ENCODE measurements at places on chromosomes 12 and 14.

GRCh38 chr12:1859643-1860042 lies 39.3 kb downstream of the LRTM2 start:
- peak; percentile 16 for DNase-seq

DNA sequence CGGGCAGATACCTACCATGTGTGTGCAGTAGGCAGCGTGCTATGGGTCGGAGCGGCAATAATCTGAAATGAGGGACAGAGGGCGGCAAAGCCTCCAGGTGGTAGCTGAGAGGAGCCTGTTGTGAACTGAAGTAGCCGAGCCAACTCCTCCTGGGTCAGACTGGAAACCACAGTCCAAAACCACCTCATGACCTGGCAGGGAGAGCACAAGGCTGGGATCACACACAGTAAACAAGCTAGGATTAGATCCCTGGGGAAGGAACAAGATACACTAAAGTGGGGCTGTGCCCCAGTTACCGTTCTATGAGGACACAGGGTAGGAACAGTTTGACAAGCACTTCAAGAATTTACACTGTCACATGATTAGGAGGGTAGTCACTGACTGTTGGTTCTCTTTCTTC lies 49.0 kb downstream of the AREL1 start:
- DNase-seq: no peak

DNA sequence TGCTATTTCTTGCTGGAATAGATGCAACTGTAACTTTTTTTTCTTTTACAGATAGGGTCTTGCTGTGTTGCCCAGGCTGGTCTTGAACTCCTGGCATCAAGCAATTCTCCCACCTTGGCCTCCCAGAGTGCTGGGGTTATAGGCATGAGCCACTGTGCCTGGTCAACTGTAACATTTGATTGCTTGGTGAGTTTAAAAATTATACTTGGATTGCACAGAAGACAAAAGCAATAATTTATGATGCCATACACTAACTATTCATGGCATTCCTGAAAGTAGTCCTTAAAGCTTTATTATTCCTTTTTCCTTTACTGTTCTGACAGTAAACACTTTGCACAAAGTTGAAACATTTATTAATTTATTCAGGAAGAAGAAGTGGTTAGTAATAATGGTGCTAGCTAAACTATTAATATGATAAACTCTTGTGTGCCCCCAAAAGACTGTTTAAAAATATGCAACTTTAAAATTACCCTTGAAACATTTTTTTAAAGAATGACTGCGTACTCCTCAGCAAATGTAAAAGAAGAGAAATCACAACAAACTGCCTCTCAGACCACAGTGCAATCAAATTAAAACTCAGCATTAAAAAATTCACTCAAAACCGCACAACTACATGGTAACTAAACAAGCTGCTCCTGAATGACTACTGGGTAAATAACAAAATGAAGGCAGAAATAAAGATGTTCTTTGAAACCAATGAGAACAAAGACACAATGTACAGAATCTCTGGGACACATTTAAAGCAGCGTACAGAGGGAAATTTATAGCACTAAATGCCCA lies 8.3 kb downstream of the PTPRB start:
- DNase-seq: no peak

DNA sequence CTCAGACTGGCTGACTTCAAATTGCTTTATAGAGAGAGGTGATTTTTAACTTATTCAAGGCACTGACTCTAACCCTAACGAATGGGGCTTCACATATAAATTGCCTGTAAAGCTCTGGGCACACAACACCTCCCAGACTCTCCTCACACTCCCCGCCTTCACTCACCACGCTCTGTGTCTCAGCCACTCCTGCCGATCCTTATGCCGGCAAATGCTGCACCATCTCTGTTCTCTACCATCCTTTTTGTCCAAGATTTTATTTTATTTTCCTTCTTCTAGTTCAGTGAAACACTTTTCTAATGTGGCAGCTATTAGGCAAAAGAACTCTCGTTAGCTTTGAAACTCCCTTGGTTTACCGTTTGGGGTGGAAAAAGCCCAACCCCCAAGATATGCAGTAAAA lies 446.1 kb upstream of the TMEM132C start:
- no peak for DNase-seq

GRCh38 chr14:91417983-91418386 lies 365 bp upstream of the CCDC88C start:
- peak; percentile 48 for DNase-seq

DNA sequence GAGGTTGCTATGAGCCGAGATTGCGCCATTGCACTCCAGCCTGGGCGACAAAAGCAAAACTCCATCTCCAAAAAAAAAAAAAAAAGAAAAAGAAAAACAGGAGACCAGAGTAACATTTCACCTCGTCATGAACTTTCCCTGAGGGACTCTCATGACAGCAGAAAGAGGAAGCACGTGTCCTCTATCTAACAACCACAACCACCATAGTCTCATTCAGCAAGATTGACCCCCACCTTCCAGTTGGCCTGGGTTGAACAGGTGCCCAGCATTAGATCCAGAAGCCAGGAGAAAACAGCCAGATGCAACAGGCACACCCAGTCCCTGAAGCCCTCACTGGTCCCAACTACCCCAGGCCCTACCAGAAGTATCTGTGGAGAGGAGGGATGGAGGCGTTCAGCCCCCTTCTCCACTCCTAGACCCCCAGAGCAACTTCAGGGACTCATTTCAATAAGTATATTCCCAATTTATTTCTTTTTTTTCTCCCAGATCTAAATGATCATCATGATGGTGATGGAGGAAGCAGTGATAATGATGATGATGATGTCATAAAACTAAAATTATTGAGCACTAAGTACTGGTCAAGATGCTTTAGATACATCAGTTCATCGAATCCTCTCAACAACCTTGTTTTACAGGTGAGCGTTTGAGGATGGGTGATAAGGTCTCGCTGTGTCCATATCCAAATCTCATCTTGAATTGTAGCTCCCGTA lies 235.0 kb downstream of the EFCAB11 start:
- DNase-seq: peak; percentile 40

DNA sequence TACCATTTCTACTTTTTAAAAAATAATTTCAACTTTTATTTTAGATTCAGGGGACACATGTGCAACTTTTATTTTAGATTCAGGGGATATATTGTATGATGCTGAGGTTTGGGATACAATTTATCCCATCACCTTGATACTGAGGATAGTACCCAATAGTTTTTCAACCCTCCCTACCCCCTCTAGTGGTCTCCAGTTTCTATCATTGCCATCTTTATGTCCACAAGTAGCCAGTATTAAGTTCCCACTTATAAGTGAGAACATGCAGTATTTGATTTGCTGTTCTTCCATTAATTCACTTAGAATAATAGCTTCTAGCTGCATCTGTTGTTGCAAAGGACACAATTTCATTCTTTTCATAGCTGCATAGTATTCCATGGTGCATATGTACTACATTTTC lies 162.5 kb downstream of the ANKS1B start:
- no peak for DNase-seq

DNA sequence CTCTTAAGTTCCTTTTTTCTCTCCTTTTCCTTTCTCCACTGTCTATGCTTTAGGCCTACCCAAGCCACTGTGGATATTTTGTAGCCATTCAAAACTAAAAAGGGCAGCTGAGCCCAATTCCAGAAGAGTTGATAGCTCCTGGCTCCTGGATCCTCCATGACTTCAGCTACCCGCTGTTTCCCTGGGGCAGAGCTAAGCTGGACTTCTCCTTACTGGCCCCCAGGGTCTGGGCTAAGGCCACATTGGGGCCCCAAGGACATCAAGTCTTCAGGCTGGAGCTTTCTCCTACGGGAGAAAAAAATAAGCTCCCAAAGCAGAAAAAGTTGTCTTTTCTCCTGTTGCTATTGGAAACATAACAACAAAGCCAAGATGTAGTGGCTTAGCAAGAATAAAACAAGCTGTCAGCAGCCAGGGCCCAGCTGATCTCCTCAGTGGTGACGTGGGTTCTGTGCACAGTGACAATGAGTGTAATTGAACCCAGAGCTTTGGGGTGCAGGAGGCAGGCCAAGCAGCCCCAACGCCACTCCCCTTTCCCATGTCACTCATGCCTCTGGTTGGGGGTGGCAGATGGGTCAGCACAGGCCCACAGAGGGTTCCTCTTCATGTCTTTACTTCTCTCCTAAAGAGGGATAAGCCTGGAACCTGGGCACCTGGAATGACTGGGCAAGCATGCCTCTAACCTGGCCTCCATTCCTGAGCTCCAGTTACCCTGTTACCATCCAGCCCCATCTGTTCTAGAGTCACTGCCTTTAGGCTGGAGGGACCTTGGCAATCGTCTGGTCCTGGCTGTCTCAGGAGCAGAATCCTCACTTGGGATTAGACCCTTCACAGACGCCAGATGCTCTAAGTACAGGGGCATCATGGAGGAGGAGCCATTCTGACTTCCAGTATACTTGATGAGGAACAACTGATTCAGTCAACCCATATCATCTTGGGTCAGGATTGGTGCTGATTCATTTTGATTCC lies 171.2 kb downstream of the ZFP36L1 start:
- no peak for DNase-seq

- no peak for DNase-seq
These were observed 40.2 kb upstream of the FBRSL1 start for GRCh38 chr12:132449565-132450417.

DNA sequence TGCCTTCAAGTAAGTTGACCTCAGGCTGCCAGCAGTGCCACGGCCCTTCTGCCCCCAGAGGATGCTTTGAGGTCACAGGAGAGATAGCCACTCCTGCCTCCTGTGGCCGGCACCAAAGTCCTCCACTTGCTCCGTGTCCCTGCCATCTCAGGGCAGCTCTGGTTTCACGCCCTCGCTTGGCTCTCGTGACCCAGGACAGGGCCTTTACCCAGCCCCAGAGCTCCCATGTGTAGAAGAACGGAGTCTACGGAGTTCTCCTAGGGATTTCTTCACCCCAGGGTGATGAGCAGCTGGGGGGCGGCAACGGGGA lies 178.1 kb downstream of the ADGRD1 start:
- DNase-seq: no peak

DNA sequence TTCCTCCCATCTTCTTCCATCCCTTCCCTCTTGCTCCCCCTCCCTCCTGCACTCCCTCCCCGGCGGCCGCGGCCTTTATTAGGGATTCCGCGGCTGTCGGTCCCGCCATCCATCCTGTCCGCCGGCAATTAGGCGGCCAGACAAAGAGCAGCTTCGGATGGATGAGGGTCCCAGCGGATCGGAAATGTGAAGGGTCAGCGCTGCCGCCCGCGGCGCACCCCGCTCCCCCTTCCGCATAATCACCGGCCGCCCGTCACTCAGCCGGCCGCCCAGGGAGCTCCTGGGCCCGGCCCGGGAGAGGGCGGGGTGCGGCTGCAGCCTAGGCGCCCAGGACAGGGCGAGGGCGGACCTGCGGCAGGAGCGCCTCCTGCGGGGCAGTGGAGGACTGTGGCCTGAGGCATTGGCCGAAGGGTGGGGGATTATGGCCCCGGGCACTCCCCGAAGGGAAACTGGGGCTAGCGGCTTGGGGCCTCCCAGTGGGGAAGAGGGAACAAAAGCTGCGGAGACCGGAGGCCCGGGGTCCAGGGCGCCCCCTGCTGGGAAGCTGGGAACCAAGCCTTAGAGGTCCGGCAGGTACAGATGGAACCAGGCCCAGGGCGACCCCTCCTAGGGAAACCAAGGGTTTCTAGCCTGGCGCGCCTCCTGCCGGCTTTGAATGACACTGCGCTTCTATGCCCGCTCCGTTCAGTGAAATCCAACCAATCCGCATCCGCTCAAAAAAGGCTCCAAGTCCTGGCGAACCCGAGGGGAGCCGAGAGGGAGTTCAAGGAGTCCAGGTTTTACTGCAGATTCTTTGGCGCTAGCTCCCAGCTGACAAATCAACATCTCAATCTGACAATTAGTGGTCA lies 4.4 kb upstream of the DNAJC22 start:
- DNase-seq: peak; percentile 60

DNA sequence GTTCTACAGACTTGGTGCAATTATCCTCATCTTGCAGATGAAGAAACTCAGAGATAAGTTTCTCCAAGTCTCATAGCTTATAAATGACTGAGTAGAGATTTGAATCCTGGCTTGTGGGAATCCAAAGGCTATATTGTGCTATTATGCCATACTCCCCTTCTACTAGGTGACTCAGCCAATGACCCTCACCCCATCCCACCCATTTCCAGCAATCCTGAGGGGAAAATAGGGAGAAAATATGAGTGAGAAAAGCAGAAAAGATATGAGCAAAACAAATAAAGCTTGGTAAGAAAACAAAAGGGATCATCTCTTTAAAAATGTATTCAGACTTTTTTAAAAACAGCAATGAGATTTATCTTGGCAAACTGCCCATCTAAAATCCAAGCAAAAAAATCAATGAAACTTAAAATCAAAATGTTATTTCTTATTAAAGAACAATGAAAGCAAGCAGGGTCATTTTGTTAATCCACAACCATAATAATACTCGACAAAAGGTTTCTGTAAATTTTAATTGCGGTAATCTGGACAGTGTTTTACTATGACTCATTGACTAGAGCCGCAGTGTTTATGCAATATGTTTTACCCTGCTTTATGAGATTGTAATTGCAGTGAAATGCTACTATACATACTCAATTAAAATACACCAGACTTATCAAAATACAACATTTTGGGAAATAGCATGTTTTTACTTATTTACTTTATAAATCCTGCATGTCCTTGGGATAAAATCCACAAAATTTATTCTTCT lies 13.1 kb upstream of the LGR5 start:
- DNase-seq: no peak

- no peak for DNase-seq
These were observed 341.6 kb downstream of the VRK1 start for GRCh38 chr14:97138801-97139200.

GRCh38 chr12:91110311-91110924 lies 876 bp downstream of the LUM start:
- DNase-seq: no peak

- DNase-seq: peak; percentile 18
These were observed 14.6 kb upstream of the RBM19 start for GRCh38 chr12:113980537-113981337.

DNA sequence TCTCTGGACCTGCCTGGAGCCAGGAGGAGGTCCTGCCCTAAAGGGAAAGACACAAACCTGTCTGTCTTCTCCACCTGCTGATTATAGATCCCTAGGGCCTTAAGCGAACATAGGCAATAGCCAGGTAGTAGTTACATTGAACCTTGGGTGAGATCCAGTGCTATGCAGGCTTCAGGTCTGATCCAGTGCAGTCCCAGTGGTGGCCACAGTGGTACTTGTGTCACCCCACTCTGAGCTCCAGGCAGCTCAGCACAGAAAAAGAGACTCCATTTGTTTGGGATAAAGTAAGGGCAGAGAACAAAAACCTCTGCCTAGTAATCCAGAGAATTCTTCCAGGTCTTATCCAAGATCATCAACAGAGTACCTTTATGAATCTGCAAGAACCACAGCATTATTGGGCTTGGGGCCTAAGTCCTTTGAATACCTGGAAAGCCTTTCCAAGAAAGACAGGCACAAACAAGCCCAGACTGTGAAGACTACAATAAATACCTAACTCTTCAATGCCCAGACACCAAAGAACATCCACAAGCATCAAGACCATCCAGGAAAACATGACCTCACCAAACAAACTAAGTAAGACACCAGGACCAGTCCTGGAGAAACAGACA lies 60.4 kb upstream of the KTN1 start:
- no peak for DNase-seq

DNA sequence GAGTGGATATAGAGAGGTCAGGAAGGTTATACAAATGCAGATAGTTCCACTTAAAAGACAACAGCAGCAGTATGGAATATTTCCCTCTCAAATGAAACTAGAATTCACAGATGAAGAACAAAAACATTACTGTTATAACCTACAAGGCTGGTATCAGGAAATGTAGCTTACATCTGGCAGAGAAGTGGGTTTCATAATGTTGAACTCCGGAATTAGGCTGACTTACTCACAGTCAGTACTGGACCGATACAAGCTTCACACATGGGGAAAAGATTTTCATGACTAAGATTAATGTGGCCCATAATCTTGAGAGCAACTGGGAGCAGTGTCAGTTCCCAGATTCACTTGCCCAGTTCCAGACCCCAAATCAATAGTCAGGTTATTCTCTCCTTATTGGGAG lies 353.9 kb downstream of the DUSP6 start:
- DNase-seq: no peak

Measured in SJCRH30 (cell line).